ENCODE measurements at places on chromosomes 2 and 18.

DNA sequence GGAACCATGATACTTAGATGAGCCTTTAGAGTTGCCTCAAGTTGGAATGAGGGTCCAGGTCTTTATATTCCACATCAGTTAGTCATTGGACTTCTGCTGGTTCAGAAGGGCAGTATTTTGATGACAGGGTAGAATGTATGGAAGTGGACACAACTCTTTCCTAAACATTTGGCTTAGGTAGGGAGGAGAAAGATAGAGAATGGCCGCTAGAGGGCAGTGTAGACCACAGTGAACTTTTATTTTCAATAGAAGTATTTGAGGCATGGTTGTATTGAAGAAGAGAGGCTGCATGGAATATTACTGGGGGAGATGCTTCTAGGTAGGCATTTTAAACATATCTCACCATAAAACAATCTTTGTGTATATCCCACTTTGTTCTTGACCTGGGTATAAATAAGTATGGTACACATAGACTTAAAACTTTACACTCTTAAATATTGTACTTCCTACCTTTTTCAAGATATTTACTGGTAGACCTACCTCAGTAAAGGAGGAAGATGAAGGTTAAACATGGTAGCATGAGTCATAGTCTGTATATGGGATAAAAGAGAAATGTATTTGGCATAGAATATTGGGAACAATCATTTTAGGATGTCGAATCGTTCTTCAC, 497.6 kb upstream of the FAM98A start:
- no peak for DNase-seq

- DNase-seq: peak; percentile 21
Observed at GRCh38 chr2:138030459-138030858, 66.2 kb downstream of the HNMT start.

- DNase-seq: no peak
Observed at GRCh38 chr2:70010576-70011111, 49.2 kb upstream of the ASPRV1 start.

DNA sequence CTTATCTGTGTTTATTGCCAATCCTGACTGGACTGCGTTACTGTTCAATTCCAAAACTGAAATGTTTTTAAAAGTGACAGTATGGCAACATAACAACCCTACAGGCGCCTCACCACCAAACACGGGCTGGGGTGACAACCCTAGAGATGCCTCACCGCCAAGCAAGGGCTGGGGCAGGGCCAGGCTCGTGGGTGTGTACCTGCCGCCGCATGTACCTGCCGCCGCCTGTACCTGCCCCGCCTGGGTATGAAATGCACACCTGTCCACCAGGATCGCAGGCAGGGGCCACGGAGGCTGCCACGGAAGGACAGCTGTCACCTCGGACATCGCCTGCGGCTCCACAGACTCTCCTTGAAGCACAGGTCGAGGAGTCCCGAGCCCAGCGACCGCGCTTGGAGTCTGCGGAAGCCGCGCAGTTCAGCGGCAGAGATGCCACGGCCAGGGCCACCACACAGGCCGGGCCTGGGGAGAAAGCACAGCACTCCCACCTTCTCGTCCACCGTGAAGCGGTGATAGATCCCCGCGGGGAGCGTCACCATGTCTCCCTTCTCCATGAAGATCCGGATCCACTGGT, 18.9 kb downstream of the ADI1 start:
- no peak for DNase-seq

- no peak for DNase-seq
Observed at GRCh38 chr18:23553887-23554286, 32.4 kb downstream of the NPC1 start.
